ENCODE measurements at places on chromosomes 1 and 21.

- DNase-seq = no peak
Measured at GRCh38 chr1:160018900-160019299, 12.9 kb downstream of the PIGM start.

DNA sequence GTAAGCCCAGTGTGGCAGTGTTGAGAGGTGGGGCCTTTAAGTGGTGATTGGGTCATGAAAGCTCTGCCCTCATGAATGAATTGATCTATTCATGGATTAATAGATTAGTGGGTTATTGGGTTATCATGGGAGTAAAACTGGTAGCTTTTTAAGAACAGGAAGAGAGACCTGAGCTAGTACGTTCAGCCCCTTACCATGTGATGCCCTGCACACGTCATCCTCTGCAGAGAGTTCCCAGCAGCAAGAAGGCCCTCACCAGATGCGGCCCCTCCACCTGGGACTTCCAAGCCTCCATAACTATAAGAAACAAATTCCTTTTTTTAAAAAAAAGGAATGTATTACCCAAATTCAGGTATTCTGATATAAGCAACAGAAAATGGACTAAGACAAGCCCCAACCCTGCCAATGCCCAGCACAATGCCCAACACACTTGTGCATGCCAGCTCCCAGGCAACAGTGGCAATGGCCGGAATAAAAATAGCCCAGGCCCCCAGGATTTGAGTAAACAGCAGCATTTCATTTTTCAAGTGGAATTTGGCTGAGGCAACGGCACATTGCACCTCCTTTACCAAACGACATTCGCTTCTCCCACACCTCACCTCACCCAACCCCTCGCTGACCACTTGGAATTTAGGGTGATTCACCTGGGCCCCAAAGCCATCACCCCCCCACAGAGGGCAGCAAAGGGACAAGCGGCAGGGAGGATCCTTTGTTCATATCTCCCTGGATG, 215.9 kb downstream of the TOMM20 start:
- DNase-seq = no peak

DNA sequence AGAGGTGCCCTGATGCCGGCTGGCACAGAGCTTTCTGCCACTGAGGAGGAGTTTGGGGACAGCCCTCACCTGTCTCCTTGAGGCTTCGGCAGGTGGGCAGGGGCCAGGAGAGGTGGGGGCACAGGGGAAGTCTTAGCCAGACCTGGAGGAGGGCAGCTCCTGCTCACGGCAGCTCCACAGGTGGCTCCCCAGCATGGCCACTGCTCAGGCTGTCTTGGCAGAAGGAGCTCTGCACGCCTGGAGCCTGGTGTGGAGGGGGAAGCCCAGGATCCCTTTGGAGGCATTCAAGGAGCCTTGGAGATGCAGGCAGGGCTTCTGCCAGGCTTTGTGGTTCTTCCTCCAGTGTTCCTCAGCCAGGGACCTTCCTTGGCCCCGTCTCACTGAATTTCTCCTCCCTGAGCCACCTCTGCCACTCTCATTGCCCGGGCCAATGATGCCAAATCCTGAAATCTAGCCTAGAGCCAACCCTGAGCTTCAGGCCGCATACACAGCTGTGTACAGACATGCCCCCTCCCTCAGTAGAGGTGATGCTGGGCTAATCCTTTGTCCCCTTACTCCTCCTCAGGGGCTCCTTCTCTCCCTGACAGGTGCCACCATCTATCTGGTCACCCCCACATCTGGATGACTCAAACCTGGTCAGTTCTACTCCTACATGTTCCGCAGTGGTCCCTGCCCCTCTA, 251.8 kb upstream of the VAMP3 start:
- no peak for DNase-seq

DNA sequence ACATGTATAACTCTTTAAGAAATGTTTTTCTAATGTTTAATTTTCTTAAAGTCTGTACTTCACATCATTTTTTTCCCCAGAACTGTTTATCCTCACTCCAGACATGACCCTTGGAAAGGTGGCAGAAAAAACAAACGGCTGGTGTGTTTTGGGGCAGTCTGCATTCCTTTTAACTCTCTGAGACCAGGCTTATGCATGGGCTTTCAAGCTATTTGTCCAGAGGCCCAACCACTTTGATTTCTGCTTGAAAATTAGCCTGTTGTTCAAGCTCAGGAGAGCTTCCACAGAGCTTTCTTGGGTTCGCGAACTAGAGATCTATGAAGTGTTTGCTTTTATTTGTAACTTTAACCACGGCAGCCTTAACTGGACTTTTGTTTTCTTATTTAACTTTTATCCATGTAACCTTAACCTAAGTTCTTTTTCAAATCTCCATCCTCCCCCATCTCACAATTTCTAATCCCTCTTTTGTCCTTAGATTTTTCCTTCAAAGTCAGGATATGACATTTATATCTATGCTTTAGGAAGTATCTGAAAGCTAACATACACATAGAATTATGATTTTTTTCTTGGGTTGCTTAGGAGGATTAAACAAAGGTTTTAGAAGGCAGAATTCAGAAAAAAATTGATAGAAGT, 111.8 kb downstream of the FGGY start:
- DNase-seq = no peak

DNA sequence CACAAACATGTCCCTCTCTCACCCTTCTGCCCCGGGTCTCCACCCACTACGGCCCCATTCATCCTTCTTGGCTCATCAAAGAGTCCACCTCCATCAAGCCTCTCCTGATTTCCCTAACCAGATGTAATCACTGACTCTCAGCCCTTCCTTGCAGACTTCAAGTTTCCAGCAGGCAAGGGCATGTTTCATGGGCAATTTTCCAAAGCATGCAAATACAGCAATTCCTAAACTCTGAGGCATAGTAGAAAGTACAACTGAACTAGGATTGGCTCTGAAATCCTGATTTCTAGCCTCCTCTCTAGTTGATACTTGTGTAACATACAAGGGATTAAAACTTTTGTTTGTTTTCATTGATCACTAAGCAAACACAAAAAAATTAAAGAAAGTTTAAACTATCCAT, 109.1 kb upstream of the GADD45A start:
- DNase-seq = no peak

- peak; percentile 77 for DNase-seq
Measured at GRCh38 chr1:160830321-160831153, 32.1 kb downstream of the CD244 start.

- DNase-seq = no peak
Measured at GRCh38 chr1:207857447-207857846, 53.5 kb downstream of the CD34 start.

GRCh38 chr1:185281245-185281644, 35.8 kb downstream of the IVNS1ABP start:
- no peak for DNase-seq

DNA sequence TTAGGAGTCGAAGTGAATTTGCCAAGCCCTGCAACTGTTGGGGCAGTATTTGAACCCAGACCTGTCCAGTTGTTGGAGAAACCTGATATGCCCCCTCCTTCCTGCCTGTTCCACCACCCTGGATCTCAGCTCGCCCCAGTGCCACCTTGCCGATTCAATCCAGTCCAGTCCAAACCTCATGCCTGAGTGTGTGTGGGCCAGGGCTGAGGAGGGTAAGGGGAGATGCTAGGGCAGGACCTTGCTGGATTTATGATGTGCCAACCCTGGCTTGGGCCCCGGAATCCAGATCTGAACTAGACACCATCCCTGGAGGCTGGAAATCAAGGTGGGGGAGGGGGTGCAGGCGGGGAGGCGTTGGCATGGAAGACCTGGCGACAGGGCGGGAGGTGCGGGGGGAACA, 98.9 kb upstream of the WNT4 start:
- DNase-seq = no peak

GRCh38 chr1:113579256-113580018, 179.8 kb downstream of the PHTF1 start:
- no peak for DNase-seq

DNA sequence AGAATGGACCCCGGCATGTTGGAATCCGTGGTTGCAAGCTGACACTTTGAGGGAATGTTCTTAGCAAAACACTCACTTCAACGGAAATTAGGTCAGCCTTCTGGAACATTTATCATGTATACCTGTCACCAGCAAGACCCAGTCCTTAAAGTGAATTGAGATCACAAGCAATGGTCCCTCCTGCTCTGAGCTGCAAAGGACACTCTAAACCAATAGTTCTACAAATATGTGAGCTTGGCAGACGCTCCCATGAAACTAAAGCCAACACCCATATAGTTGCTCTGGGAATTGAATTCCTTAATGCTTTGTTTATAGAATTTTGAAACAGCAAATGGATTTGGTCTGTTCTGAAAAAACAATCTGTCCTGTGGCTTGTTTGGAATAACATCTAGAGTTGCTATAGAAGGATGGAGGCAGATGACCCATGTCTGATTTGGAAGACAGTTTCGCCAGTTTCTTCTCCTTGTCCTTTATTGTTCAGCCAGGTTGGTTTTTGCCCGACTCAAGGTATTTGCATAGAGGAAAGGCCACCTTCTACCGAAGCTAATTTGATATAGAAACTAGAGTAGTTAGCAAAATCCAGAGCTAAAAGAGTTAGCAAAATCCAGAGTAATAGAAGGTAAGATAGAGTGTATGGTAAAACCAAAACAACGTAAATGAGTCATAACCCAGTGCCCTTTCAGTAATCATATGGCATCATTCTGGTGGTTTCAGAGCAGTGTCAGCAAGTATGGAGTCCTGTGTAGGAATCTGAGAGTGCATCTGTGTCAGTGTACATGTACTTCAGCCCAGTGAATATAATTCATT, 236.2 kb downstream of the NFIA start:
- DNase-seq = peak; percentile 23

DNA sequence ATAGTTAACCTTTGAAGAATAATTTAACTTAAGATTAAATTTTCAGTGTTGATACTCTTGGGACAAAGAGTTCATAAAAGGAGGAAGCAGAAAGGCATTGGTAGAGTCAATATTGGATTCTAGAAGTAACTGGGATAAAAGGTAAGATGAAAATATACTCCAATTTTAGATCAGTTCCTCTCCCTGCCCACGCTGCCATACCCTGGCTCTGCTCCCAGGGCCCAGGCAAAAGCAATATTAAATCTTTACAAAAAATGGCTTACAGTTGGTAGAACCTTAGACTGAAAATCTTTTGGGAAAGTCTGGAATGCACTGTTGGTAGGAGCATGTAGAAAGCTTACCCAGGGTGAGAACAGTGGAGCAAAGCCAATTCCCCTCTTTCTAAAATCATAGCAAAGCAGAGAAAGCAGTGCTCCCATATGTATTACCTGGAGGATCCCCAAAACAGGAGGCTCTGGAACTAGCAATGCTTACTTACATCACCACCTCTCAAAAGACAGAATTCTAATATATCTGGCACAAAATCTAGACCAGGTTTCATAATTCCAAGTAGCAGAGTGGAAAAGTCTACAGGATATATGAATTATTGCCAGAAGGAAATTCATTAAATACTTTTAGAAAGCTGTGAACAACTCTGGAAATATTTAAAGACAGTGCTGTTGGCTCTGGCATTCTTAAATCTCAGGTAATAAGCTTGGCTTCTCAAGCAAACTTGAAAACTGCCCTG, 24.5 kb downstream of the KIAA0319L start:
- DNase-seq = no peak

GRCh38 chr1:41791667-41792484, 126.8 kb downstream of the HIVEP3 start:
- DNase-seq = no peak

DNA sequence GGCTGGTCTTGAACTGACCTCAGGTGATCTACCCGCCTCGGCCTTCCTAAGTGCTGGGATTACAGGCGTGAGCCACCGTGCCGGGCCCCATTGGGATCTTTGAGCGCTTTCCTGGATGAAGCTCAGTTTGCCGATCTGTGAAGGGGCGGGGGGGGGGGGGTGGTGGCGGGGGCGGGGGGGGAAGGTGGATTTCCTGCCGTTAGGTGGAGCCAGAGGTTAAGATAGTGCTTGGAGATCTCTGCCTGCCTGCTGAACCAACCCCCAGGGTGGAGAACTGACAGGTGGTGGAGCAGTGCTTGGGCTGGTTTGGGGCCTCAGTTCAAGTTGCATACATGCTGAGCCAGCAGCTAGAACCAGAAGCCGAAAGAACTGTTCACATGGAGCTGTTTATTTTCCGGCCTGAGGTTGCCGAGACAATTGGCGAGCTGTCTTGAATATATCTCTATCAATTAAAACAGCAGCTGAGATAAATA, 1.7 kb downstream of the TMCC2 start:
- DNase-seq = peak; percentile 84

- no peak for DNase-seq
Measured at GRCh38 chr21:45992301-45993209, 11.0 kb downstream of the COL6A1 start.

DNA sequence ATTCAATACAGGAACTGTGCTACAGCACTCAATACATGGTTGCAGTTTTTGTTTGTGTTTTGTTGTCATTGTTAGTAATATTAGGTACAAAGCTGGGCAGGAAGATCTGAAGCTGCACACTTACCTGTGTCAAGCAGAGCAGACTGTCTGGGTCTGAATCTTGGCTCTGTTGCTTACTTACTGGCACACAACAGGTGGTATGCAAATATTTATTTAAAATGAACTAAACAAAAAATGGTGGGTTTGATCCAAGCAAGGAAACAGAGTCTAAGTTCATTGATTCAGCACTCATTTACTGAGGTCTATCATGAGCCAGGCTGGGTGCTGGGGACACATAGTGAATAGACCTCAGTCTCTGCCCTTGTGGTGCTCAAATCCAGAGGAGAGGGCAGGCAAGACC, 230.4 kb downstream of the OMA1 start:
- no peak for DNase-seq

- DNase-seq = no peak
Measured at GRCh38 chr1:59290193-59290949, 6.5 kb upstream of the FGGY start.

DNA sequence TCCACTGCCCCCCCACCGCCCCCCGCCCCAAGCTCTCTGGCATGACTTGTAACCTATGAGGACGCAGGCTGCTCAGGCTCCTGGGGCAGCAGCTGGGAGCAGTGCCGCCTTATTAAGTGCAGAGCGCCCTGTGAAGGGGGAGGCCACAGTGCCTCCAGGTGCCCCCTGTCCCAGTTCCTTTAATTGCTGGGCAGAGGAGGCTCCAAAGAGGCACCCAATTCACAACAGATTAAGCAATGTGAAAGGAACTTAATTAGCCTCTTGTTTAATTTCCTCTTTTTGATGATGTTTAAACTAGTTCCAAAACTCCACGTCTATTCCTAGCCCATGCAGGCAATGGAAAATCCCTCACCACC, 3.0 kb downstream of the RXFP4 start:
- DNase-seq = no peak

GRCh38 chr1:205700865-205701401, 20.6 kb upstream of the SLC45A3 start:
- DNase-seq = no peak

DNA sequence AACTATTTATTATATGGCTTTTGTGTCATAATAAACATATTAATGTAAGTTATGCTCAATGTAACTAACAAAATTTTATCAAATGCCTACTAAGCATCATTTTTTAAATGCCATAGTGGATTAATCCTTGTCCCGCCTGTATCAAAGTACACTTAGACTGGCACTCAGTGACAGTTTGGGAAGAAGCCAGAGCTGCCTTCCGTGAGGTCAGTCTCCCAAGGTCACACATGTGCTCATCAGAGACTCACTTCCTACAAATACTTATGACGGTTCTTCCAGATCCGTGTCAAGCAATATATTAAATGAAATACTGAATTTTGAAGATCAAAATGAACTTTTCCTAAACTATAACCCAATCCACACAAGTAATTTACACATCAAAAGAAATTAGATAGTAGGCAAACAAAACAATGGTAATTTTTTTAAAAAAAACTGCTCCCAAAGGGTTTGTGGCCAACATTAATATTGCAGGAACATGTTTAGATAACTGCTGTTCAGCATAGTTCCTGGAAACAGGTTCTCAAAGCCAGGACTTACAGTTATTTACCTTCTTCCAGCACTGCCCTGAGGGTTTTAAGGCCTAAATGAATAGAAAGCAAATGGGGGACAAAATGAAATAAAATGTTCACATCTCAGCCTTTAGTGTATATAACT, 27.2 kb downstream of the WLS start:
- DNase-seq = no peak

- no peak for DNase-seq
Measured at GRCh38 chr1:171902527-171902926, 61.2 kb downstream of the DNM3 start.
